ENCODE measurements at places on chromosomes 2 and 18.

GRCh38 chr18:45829855-45830254, 4.4 kb downstream of the SIGLEC15 start:
- DNase-seq: no peak

GRCh38 chr18:59787998-59788790, 91.0 kb upstream of the CCBE1 start:
- DNase-seq: peak; percentile 60

DNA sequence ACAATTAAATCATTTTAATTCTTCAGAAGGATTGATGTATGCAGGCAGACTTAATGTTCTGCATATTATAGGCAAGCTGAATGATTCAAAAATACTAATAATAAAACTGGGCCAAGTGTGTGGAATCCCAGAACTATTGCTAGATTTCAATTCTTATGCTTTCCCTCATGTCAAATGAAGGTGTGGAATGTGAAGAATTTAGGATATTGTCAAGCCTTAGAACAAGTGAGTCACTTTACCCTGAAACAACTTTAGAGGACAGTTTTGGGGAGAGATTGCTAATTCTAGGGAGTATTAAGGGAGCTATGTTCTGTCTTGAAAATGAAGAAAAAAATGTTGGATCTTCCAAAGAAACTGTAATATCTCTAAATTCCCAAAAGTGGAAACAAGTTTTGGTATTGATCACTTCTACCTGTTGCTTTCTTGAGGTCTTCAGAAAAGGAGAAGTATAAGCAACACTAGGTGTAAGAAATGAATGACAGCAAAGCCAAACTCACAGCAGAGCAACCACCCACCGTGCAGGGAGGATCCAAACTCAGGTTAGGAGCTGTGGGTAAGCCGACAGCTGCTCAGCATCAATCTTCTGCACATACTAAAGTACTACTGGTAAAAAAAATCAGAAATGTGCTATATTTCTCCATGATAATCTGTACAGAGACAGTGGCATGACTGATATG, 818.1 kb downstream of the SLC4A3 start:
- DNase-seq: no peak

- no peak for DNase-seq
Measured at GRCh38 chr18:25729072-25729471, 361.3 kb downstream of the SS18 start.

DNA sequence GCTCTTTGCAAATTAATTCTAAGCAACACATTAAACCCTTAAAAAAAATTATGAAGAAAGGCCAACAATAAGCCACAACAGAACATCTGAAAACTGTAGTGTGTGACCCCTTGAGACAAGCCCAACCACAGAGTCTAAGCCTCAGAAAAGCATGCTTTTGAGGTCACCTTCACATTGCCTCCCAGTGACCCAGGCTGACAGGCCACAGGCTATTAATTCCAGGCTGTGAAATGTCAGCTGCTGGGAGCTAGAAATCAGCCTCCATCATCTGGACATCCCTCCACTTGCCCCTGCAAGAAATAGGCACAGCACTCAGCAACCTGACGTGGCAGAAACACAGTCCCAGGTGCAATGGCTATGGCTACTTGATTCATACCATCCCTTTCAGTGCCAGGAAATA, 179.4 kb upstream of the ZFP36L2 start:
- DNase-seq: peak; percentile 29

- no peak for DNase-seq
Measured at GRCh38 chr2:224386876-224387275, 15.0 kb downstream of the FAM124B start.

DNA sequence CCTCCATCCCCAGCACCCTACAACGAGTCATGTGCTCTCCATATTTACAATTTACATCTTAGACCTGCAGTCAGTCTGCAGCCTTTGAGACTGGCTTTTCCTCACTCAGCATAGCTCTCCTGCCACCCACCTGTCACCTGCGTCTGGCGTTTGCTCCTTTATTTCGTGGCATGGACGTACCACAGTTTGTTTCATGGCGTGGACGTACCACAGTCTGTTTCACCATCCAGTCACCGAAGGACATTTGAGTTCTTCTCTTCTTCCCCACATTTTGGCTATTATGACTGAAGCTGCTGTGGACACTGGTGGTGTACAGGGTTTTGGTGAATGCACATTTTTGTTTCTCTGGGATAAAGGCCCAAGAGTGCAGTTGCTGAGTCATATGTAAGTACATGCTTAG, 141.8 kb upstream of the CTDP1 start:
- DNase-seq: no peak

DNA sequence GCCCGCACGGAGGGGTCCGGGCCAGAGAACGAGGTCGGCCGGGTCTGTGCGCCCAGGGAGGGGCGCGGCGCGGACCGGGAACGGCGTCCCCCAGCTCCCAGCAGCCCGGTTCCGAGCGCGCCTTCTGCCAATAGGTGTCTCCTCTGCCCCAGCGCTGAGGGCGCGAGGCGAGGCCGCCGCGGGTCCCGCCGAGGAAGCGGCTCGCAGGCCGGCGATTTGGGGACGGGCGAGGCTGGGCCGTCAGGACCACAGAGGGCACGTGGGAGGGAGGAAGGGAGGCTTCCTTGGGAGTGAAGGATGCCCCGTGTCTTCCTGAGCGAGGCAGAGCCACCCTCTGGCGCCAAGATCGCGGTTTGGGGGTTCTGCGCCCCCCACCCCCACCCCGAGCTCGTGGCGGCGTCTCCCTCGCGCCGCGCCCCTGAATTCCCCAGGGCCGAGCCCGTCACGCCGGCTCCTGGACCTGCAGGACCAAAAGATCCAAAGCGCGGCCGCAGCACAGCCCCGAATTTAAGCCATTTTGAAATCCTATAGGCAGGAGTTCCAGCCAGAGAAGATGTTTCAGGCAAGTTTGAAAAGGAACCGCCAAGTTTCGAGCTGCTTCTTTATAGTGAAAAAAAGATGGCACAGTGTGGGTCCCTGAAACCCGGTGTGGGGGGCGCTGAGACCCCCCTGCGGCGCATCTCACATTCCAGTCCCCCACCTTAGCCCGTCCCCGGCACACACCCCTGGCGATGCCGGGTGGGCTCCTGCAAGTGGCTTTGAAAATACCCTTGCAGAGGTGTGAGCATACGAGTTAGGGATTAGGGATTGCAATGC, 909 bp downstream of the NFATC1 start:
- peak; percentile 19 for DNase-seq

- DNase-seq: no peak
Measured at GRCh38 chr2:44186810-44187209, 18.1 kb downstream of the PPM1B start.

Data from ELF-1 (cell line).